ENCODE measurements at places on chromosomes 3 and 15.

- no peak for DNase-seq
These were observed 316.1 kb upstream of the TPM1 start for GRCh38 chr15:62726461-62726860.

DNA sequence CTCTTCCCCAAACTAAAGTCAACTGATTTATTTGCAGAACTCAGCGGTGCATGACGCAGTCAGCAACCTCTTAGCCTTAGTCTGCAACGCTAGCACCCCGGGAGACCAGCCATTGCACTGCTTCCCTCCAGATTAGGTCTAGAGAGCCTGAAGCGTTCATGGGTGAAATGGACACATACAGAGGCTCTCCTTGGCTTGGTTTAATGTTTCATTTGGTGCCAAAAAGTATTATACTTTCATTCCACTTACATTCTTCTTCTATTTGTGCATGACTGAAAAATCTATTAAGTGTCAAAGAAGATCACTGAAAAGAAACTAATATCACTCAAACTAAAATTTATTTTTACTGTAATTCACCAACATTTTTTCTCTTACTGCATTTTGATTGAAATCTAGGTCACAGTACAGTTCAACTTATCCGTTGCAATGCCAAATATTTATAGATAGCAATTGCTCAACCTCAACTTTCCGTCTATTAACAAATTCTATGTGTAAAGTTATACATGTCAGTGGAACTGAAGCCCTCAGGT lies 116.2 kb downstream of the ROBO1 start:
- no peak for DNase-seq

- no peak for DNase-seq
These were observed 429.9 kb downstream of the TBL1XR1 start for GRCh38 chr3:176767385-176767784.

DNA sequence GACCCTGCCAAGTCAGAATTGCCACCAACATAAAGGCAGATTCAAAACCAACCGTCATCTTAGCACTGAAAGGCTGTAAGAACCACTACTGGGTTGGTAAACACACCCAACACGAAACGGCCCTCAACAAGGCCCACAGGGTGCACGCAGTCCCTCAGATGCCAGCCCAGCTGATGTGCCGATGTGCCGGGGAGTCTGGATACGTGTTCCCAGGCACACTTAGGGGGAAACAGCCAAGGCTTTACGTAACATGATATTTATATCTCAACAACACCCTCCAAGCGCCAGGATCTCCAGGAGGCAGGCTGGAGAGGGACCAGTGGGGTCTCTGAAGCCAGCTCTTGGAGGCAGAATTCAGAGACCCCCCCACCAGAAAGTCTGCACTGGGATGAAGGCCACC lies 14.2 kb downstream of the POC1A start:
- no peak for DNase-seq

DNA sequence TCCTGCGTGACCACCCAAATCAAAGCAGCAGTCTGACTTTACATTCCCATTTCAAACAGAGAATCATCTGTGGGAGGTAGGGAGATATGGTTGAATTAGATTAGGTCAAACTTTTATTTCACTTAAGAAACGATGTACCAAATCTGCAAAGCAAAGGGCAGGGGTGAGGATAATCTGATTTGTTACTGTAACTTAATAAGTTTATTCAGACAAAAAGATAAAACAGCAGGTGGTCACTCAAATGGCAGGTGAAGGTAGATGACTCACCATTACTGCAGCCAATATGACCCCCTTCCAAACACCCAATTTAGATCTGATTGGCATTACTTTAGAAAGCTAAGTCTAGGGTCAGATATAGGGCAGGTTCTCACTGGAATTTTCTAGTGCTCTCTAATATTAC lies 651.0 kb upstream of the NAALADL2 start:
- DNase-seq: no peak

GRCh38 chr3:162777118-162777517 lies 1280.5 kb downstream of the OTOL1 start:
- peak; percentile 18 for DNase-seq

- no peak for DNase-seq
These were observed 518 bp downstream of the OXSR1 start for GRCh38 chr3:38165722-38166387.

GRCh38 chr3:127678611-127679533 lies 6.1 kb downstream of the ABTB1 start:
- no peak for DNase-seq
